ENCODE measurements at places on chromosomes 4 and X. TPM values are rescaled to one million over a fixed set of nuclear protein-coding genes. Genes with fewer than 3 reads are reported as not detected.
A peak's percentile ranks its signal among the peaks of the same experiment; 100 is the strongest.

GRCh38 chr4:100189820-100190642 is at the start of gene DDIT4L:
Gene DDIT4L (minus strand): TSS chr4:100190468. CDS start chr4:100189983, 485 bp downstream.
- H3K27ac ChIP-seq, result no peak within 1 kb of the TSS
- no peak for DNase-seq
- no peaks in the 10 kb centered on the region for H3K4me1 ChIP-seq

DNA sequence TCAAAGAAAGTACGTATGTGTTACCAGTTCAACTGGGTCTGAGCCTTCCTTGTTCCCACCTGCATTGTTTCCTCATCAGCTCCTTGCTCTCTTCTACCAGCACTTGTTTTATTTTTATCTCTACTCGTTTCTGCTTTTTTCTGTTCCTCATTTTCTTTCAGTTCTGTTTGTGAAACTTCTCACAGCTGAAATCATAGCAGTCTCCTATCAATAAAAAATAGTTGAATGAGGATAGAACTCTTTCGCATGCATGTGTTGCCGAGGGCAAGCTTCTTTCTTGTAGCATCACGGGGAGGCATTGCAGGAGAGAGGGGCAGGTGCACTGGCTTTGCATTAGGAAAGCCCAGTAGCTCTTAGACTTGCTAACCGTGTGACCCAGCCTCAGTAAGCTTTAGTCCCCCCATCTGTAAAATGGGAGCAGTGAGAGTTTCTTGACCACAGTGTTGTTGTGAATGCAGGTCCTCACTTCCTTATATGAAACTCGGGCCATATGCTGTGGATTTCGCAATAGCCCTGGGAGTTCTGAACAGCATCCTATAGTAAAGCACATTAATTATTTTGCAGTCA is 24.7 kb downstream of the OFD1 start:
- H3K27me3 ChIP-seq, result no peaks in the 10 kb centered on the region
- H3K36me3 ChIP-seq, result peaks cover 5% of the 10 kb centered on the region

HS6ST2 gene
- 0.26 TPM for total RNA-seq

PCSK1N gene
- 17.8 TPM for total RNA-seq

GABRA4 gene
- not detected for total RNA-seq

GPR119 gene
- total RNA-seq, result not detected

MAGEA1 gene
- total RNA-seq, result not detected

DNA sequence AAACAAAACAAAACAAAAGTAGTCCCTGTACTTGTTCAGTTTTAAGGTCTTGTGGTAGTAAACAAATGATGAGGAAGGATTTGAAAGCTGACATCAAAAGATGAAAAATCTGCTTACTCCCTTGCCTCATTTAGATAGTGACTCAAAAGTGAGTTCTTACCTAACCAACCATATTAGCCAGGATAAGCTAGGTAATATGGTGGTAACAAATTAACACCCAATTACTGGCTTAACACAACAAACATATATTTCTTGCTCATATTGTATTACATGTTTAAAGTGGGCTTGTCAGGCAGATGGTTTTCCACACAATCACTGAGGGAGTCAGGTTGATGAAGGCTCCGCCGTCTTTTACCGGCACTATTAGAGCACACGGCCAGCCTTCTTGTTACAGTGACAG is 189.7 kb downstream of the PPARGC1A start:
- no peaks in the 10 kb centered on the region for H3K27me3 ChIP-seq
- H3K4me1 ChIP-seq, result no peaks in the 10 kb centered on the region
- DNase-seq, result no peak
- H3K27ac ChIP-seq, result no peak overlapping the region
- H3K4me3 ChIP-seq, result no peak overlapping the region
- no peaks in the 10 kb centered on the region for H3K36me3 ChIP-seq

FABP2 gene
- not detected for total RNA-seq

DNA sequence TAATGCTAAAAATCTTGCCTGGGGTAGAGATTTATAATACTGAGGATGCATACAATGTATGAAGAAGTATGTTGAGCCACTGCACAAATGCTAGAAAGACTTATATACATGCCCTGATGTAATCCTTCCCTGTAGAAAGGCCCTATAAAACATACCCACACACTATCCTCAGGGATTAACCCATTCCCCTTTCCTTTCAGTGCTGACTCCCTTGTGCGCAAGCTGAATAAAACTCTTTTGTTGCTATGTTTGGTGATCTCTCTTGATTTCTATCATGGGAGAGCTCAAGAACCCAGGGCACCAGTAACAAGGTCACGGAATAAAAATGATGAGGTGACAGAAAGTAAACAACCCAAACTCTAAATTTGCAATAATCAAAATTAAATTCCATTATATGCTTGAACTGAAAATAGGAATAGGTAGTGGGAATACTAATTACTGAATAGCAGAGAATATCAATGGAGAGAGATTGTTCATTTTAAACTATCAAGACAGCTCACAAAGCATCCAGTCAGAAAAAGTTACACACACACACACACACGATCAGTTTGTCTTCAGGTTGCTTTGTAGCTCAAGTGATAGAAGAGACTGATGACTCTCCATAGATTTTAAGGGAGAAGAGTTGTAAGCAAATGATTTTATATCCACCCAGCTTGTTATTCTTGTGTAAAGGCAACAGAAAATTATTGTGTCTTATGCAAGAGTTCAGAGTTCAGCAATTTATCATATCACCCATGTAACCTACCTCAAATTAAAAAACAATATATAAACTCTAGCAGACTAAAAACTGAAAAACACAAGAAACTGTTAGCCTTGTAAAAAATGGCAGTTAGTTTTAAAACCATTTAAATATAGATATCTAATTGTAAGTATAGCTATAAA is 14.8 kb downstream of the TIGD2 start:
- H3K4me3 ChIP-seq, result no peak overlapping the region
- no peak overlapping the region for H3K27ac ChIP-seq
- peaks cover 3% of the 10 kb centered on the region for H3K4me1 ChIP-seq
- no peak for DNase-seq

GRCh38 chr4:82890528-82890900 is 439 bp downstream of the SEC31A start:
- no peak for DNase-seq
- H3K4me3 ChIP-seq, result peak overlapping the region; percentile 90
- peaks cover 33% of the 10 kb centered on the region for H3K4me1 ChIP-seq
- peaks cover 6% of the 10 kb centered on the region for H3K36me3 ChIP-seq
- H3K27ac ChIP-seq, result peak overlapping the region; percentile 92
- H3K27me3 ChIP-seq, result no peaks in the 10 kb centered on the region

GRCh38 chrX:16451334-16451733 is 198.6 kb upstream of the S100G start:
- no peaks in the 10 kb centered on the region for H3K36me3 ChIP-seq
- no peaks in the 10 kb centered on the region for H3K27me3 ChIP-seq
- no peak for DNase-seq
- H3K4me1 ChIP-seq, result no peaks in the 10 kb centered on the region
- H3K4me3 ChIP-seq, result no peak overlapping the region

- H3K4me1 ChIP-seq, result no peaks in the 10 kb centered on the region
- DNase-seq, result no peak
- no peaks in the 10 kb centered on the region for H3K36me3 ChIP-seq
- H3K4me3 ChIP-seq, result no peak overlapping the region
- no peak overlapping the region for H3K27ac ChIP-seq
- no peaks in the 10 kb centered on the region for H3K27me3 ChIP-seq
These were observed 25.1 kb downstream of the MSX1 start for GRCh38 chr4:4884611-4885010.

TRAM1L1 gene
- total RNA-seq, result 0.72 TPM

GRCh38 chr4:105194328-105195231 is 47.9 kb downstream of the TET2 start:
- H3K36me3 ChIP-seq, result no peaks in the 10 kb centered on the region
- H3K27ac ChIP-seq, result no peak overlapping the region
- no peak overlapping the region for H3K4me3 ChIP-seq
- H3K4me1 ChIP-seq, result no peaks in the 10 kb centered on the region
- DNase-seq, result no peak

DNA sequence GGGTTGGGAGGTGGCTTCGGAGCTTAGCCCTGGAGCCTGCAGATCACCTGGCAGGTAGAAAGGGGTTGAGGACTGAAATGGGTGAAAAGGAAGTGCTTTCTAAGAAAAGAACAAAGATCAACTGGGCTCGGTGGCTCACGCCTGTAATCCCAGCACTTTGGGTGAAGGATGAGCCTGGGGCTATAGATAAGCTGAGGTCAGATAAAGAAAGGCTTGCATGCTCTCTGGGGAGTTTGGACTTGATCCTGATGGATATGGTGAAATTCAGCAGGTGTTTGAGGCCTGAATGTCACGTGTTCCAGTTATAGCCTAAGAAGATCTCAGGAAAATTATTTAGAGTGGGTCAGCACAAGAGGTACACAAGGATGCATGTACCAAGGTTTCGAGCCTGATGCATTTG is 40.8 kb downstream of the SLC34A2 start:
- H3K36me3 ChIP-seq, result no peaks in the 10 kb centered on the region
- no peak overlapping the region for H3K27ac ChIP-seq
- no peaks in the 10 kb centered on the region for H3K4me1 ChIP-seq

- no peak for DNase-seq
- H3K27me3 ChIP-seq, result no peaks in the 10 kb centered on the region
- H3K4me3 ChIP-seq, result no peak overlapping the region
- no peaks in the 10 kb centered on the region for H3K36me3 ChIP-seq
These were observed 35.6 kb upstream of the DCAF8L1 start for GRCh38 chrX:28016823-28017222.

CSN1S1 gene
- not detected for total RNA-seq

DNA sequence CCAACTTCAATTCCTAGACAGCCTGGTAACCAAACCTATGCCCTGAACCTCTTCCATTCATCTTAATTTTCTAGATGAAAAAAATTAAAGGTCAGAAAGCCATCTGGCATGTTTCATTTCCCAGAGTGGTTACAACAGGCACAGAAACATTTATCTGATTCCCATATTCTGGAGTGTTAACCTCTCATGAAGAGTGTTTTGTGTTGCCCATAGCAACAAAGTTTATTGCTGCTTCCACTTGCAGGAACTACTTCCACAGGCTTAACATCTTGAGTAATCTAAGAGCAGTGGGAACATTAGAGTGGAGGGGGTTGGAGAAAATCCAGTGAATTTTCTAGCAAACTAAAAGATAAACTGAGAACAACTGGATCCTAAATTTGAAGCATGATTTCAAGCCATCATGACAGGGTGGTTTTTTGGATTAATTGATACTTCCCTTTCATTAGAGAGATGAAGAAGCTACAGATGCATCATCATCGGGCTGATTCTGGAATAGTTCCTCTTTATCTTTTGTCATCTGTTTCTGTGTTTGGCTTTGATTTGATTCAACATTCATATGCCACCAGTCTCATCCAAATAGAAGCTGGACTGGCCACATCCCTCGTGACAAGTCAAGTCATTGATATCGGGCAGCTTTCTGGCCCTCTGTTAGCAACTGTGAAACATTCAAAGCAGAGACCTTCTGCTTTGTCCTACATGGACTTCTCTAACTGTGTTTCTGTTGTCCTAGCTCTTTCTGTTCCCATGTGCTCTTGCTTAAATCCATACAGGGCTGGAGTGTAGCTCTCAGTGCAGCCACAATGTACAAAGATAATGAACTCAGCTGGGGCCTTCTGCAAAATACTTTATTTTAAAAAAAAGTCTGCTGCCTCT is 167.3 kb downstream of the MID1IP1 start:
- no peaks in the 10 kb centered on the region for H3K4me1 ChIP-seq
- H3K36me3 ChIP-seq, result no peaks in the 10 kb centered on the region
- DNase-seq, result no peak
- no peak overlapping the region for H3K27ac ChIP-seq
- H3K27me3 ChIP-seq, result no peaks in the 10 kb centered on the region

WFS1 gene
- total RNA-seq, result 67.5 TPM

MAGEA2B gene
- total RNA-seq, result not detected

DNA sequence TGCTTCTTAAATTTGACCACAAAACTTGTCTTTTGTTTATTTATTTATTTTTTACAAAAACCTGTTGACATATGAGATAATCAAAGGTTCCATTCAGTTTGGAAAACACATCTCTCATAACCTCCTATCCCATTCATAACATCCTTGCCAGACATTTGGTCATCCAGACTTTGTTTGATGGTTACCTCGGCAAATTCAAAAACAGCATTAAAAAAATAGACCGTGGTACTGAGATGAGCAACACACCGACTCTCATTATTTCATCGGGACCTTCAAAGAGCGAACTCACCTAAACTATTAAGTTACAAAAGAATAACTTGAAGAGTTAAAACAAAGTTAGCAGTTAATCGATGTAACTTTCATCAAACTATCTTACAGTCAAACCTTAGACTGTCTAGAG is 85.8 kb upstream of the RPS6KA3 start:
- no peak overlapping the region for H3K27ac ChIP-seq
- H3K4me3 ChIP-seq, result no peak overlapping the region
- H3K36me3 ChIP-seq, result no peaks in the 10 kb centered on the region
- H3K4me1 ChIP-seq, result no peaks in the 10 kb centered on the region
- H3K27me3 ChIP-seq, result no peaks in the 10 kb centered on the region

GRPR gene
- total RNA-seq, result not detected

DNA sequence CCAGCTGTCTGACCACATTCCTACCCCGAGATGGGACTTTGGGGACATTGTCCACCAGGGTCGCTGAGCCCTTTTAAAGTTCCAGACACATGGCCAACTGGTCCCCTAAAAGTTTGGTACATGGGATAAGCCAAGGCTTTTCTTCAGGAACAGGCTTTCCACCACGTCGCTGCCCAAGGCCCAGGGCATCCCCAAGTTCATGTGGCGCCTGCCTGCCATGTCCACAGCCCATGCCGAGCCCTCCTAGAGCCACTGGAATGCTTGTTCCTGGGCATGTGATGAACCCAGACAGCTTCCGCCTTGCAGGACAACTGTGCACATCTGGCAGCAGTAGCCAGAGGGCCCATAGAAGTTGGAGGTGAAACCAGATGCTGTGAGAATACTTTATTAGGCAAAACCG is 41.3 kb downstream of the FRG1 start:
- no peak overlapping the region for H3K27ac ChIP-seq
- H3K4me3 ChIP-seq, result no peak overlapping the region
- DNase-seq, result no peak
- H3K27me3 ChIP-seq, result no peaks in the 10 kb centered on the region

GRCh38 chrX:71638409-71638808 is 20.1 kb upstream of the CXCR3 start:
- H3K27ac ChIP-seq, result no peak overlapping the region
- H3K27me3 ChIP-seq, result no peaks in the 10 kb centered on the region
- no peaks in the 10 kb centered on the region for H3K4me1 ChIP-seq
- no peak for DNase-seq

- H3K4me1 ChIP-seq, result no peaks in the 10 kb centered on the region
- H3K4me3 ChIP-seq, result no peak overlapping the region
- no peaks in the 10 kb centered on the region for H3K27me3 ChIP-seq
- H3K27ac ChIP-seq, result no peak overlapping the region
- no peaks in the 10 kb centered on the region for H3K36me3 ChIP-seq
- DNase-seq, result no peak
These were observed 130.9 kb upstream of the RPS6KA3 start for GRCh38 chrX:20397587-20397986.

GRCh38 chrX:138463476-138463875 is 248.0 kb downstream of the FGF13 start:
- DNase-seq, result no peak
- no peaks in the 10 kb centered on the region for H3K4me1 ChIP-seq
- no peak overlapping the region for H3K4me3 ChIP-seq
- no peaks in the 10 kb centered on the region for H3K36me3 ChIP-seq

GRCh38 chr4:5635826-5636195 is 72.5 kb downstream of the EVC2 start:
- no peaks in the 10 kb centered on the region for H3K4me1 ChIP-seq
- no peak overlapping the region for H3K27ac ChIP-seq
- H3K36me3 ChIP-seq, result no peaks in the 10 kb centered on the region
- DNase-seq, result no peak
- H3K27me3 ChIP-seq, result no peaks in the 10 kb centered on the region
- no peak overlapping the region for H3K4me3 ChIP-seq

CFP gene
- total RNA-seq, result 0.59 TPM

PLRG1 gene
- 66.1 TPM for total RNA-seq

GPRASP1 gene
- total RNA-seq, result 5.0 TPM

AASDH gene
- total RNA-seq, result 5.4 TPM

GRCh38 chr4:102500696-102501446 is at the start of gene NFKB1:
Gene NFKB1 (plus strand): TSS chr4:102501359. CDS start chr4:102525519, 24,160 bp downstream.
- peak within 1 kb of the TSS; percentile 79 for H3K4me3 ChIP-seq
- H3K4me1 ChIP-seq, result peaks cover 12% of the 10 kb centered on the region
- peak within 1 kb of the TSS; percentile 86 for H3K27ac ChIP-seq
- no peaks in the 10 kb centered on the region for H3K36me3 ChIP-seq
- no peaks in the 10 kb centered on the region for H3K27me3 ChIP-seq

Data from Panc1 (cell line).